ENCODE measurements at places on chromosomes 6 and 20.

DNA sequence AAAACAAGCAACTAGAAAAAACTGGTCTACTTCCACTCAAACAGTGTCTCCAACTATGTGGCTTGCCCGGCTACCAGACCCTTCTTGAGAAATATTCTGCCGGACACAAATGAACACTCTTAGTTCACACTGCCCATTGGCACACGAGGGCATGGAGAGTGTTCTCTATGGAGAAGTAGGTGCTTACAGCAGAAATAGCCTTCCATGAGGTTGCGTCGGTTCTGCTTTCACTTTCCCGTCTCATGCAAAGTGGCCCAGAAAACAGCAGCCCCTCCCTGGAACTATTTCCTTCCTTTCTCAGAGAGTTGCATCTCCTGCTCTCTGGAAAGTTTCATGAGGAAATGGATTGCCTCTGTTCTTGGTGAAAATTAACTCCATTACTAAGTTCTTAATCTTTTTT lies 9.5 kb upstream of the HLA-DOA start:
- peak; percentile 23 for DNase-seq

DNA sequence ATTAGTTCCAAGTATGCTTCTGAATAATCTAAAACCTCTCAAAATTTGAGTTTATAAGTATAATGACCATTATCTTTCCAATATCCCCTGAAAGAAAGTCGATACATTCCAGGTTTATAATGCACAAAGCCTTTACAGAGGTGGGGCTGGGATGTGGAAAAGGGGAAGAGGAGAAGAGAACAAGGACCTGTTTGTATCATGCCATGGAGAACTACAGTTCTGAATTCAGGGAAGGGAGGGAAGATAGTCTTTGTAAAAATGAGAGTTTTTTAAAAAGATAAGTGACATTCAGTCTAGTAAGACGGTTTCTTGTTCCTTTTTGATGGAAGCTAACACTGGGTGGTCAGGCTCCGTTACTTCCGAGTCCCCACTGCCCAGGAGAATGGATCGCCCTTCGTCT lies 26.1 kb downstream of the ZBTB2 start:
- DNase-seq: no peak

GRCh38 chr6:145648149-145648548 lies 87.2 kb downstream of the EPM2A start:
- DNase-seq: no peak

DNA sequence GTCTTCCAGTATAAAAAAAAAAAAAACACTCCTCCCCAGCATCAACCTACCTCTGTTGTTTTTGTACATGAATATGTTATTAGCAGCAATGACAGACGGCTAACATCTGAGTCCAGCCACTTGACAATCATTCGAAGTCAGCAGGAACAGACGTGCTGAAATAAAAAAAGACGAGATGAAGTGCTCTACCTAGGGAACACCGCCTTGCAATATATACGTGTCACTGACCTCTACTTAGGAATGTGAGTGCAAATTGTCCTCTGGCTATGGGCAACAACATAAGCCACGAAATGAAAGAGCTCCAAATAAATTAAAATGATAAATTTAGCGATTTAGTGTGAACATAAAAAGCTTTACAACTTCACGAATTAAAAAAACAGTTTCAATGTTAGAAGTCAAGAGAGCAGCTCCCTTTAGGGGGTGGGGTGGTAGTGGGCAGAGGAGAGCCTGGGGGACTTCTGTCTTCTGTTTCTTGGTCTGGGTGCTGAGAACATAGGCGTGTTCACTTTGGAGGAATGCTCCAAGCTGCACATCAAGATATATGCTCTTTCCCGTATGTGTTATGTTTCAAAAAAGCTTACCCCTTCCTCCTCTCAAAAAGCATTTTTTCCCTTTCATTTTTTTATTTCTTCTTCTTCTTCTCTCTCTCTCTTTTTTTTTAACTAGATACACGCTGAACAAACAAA lies 23.3 kb downstream of the EDN1 start:
- no peak for DNase-seq

DNA sequence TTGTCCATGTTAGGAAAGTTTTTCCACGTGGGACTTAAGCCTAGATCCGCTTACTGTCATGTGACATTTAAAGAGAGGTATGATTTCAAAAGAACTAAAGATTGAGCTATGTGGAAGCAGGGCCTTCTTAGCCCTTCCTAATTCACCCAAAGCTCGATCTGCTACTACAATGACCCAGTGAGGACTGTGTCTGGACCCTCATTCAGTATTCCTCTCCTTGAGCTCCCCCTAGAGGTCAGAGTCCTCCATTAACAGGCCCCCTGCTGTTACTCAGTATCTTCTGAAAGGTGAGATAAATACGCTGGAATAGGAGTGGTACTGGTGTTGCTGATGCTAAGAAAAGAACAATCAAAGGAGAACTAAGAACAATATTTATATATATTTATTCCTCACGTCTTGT lies 414.0 kb downstream of the GJA1 start:
- DNase-seq: peak; percentile 5

- no peak for DNase-seq
Observed at GRCh38 chr6:27230758-27231111, 16.8 kb upstream of the PRSS16 start.

- no peak for DNase-seq
Observed at GRCh38 chr6:142275236-142276006, 26.4 kb upstream of the ADGRG6 start.

GRCh38 chr6:137746264-137746663 lies 120.8 kb upstream of the TNFAIP3 start:
- no peak for DNase-seq

GRCh38 chr6:1709234-1709641 lies 99.5 kb downstream of the FOXC1 start:
- no peak for DNase-seq

- DNase-seq: no peak
Observed at GRCh38 chr6:68693271-68693670, 58.2 kb downstream of the ADGRB3 start.

- no peak for DNase-seq
Observed at GRCh38 chr6:43517505-43518357, 842 bp downstream of the POLR1C start.

- DNase-seq: no peak
Observed at GRCh38 chr6:11804701-11805100, 26.1 kb upstream of the ADTRP start.

DNA sequence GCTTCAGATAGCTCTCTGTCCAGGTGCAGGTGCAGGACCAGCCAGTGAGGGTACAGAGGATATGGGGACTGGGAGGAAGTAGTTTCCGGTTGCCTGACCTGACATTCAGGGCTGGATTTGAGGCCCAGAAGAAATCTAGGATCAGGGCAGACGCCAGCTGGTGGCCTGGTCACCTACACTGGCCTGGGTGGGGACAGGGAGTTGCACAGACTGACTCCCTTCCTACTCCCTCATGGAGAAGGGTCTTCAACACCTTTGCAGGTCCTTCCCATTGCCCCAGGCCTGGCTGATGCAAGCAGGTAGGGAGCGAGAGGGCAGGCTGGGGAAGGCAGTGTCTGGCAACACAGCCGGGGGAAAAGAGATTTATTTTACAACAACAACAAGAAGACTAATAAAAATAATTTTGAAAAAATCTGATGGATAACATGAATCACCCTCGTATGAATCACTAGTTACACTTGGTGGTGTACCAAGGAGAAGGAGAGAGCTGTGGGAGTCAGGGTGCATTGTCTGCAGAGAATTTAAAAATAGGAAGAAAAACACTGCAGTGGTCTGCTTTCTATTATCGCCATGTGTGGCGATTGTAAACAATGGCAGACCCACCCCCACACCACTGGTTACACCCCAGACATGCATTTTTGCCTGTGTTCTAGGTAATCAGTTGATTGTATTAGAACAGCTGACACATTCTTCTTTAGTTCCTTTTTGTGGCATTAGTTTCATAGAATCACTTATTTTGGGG lies 62.3 kb upstream of the SNX9 start:
- DNase-seq: no peak

GRCh38 chr20:51165131-51165530 lies 142.2 kb upstream of the KCNG1 start:
- DNase-seq: no peak

DNA sequence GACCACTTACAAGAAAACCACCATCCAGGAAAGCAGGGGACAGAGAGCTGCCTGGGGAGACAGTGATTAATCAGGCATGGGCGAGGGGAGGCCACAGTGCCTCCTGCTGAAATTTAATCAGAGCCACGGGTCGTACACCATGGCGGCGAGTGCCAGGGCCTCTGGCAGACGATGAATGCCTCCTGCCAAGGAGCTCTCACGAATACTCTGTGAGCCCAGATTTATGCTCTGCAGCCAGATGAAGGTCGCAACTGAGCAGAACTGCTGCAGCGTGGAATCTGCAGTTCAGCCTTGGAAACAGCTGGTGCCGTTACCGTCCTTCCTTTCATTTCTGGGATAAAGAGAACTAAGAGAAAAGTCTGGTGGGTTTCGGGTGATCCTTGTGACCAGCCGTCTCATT lies 85.6 kb downstream of the BFSP1 start:
- DNase-seq: no peak

- DNase-seq: no peak
Observed at GRCh38 chr6:41464481-41464880, 81.7 kb upstream of the FOXP4 start.

GRCh38 chr6:105310371-105310770 lies 92.5 kb downstream of the PREP start:
- DNase-seq: no peak

DNA sequence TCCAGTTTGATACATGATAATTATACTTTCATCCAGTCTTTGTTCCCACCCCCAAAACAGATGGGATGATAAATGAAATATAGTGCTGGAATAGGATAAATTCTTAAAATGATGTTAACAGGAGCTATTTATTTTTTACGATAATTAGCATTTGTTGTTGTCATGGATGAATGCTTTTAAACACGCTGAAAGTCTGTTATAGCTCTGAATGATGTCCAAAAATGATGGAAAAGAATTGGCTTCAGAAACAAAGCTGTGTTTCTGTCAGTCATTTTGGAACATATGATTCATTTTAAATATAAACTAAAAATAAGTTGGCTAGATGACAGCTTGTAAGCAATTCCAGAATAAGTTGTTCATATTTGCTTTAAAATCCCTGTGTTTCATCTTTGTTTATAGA lies 237.4 kb downstream of the GRIK2 start:
- no peak for DNase-seq

DNA sequence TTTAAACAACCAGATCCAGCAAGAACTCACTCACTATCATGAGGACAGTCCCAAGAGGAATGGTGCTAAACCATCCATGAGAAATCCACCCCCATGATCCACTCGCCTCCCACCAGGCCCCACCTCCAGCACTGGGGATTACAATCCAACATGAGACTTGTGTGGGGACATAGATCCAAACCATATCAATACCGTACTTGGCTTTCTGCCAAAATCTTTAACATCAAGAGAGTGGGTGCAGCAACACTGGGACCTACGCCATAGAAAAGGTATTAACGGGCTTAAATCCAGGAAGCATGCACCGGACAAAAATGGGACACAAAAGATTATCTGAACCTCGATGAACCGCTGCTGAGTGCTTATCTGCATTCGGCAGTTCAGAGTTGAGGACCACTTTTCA lies 322.3 kb upstream of the ARID1B start:
- no peak for DNase-seq

GRCh38 chr6:20096536-20096935 lies 115.7 kb downstream of the MBOAT1 start:
- DNase-seq: no peak

- no peak for DNase-seq
Observed at GRCh38 chr20:63027922-63028389, 21.2 kb upstream of the BHLHE23 start.

DNA sequence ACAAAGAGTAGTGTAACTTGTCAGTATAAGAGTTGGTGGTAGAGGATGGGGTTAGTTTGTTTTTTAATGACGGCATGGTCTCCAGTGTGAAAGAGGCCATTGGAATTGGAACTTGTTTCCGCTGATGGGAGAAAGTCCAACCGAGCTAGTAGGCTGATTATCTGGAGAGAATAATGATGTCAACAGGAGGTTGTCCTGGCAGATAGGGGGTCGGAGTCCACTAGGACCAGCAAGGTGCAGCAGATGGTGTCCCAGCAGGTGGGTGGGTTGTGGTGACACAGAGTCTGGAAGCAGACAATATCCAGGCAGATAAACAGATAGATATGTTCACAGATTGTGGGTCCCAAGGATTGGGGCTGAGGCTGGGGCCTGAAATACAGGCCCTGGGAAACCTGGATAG lies 35.1 kb downstream of the PKIB start:
- no peak for DNase-seq

DNA sequence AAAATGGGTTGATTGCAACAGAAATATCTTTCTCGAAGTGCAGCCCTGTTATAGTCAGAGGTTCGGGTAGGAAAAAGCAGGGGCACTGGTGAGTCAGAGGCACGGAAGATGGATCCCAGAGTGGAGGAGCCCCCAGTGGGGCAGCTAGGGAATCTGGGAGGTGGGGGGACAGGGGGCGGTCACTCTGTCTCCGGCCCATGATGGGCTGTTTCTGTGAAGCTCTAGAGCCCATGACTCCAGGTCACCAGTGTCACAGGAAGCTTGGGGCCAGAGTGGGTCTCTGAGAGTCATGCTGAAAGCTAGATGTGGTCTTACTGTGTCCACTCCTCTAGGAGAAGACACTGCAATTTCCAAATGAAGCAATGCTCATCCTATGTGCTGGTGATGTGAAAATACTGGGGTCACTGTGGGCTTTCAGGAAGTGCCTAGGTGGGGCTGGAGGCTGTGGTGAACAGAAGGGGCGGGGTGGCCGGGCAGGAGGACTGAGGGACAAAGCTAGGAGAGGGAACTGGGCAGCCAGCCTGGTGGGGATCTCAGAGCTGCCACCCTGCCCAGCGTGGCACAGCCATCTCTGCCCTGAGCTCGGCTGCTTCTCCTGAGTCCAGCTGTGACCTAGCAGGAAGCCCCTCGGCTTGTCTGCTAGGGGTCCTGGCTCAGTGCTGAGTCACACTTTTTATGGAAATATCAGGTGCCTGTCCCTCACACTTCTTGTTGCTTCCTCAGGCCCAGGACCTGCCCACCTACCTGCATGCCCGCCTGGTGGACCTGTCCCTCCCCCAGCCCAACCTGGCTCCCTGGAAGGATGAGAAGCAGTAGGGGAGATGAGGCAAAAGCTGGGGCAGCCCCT lies 54.2 kb downstream of the IRF4 start:
- DNase-seq: no peak

- DNase-seq: no peak
Observed at GRCh38 chr6:11367638-11368199, 135.3 kb upstream of the NEDD9 start.

- DNase-seq: no peak
Observed at GRCh38 chr20:51423290-51423667, 119.2 kb downstream of the NFATC2 start.

- no peak for DNase-seq
Observed at GRCh38 chr20:55116598-55116997, 641.2 kb downstream of the DOK5 start.
